ENCODE measurements at places on chromosomes 12 and 14.

DNA sequence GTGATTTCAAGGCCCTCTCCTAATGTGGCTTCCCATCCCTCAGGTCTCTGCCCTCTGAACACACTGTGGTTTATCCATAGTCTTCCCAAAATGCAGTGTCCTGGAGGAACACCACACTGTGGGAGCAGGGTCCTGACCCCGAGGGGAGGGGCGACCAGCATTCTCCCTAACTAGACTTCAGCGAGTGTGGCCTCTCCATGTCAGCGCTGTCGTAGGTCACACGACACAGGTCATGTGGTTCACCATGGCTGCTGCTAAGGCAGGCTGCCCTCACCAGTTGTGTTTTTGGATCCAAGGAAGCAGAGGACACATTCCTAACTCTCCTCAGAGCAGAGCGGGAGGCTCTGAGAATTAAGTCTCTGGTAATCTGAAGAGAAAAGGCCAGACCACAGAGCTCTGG lies 50.5 kb downstream of the SSH1 start:
- DNase-seq: no peak

- DNase-seq: no peak
Observed at GRCh38 chr12:7016958-7017571, 1.2 kb downstream of the LPCAT3 start.

GRCh38 chr12:47991106-47992061 lies 12.9 kb downstream of the COL2A1 start:
- DNase-seq: peak; percentile 41

DNA sequence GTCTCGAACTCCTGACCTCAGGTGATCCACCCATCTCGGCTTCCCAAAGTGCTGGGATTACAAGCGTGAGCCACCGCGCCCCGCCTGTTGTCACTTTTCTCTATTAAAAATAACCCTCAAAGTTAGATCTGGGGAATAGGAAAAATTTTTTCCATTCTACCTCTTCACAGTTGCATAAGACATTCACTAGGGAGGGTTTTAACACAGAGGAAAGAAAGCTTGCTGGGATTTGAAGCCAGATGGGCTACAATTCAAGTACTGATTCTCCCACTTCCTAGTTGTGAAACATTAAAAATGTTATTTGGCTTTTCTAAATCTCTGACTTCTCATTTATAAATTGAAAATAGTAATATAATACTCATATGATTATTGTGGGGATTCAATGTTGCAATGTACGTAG lies 23.3 kb upstream of the SLC15A5 start:
- DNase-seq: no peak

GRCh38 chr12:6057700-6058099 lies 66.8 kb downstream of the VWF start:
- DNase-seq: no peak

DNA sequence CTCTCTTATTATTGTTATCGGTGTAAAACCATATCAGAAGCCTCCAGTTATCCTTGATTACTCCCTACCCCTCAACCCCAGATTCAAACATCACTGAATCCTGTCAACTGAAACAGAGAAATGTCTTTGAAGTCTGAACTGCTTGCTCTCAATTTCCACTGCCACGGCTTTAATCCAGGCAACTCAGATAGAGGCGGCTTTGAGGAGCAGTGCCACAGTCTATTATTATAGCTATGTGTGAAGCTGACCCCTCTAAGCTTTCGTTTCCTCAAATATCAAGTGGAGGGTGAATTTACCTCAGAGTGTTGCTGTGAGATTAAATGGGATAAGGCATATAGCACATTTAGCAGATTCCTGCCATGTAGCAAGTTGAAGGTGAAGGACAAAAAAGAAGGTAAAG lies 49.0 kb upstream of the PDE3A start:
- no peak for DNase-seq
